Kidney capillary endothelial cell (primary cell): ENCODE measurements at places on chromosomes 12 and 14.
A peak's percentile ranks its signal among the peaks of the same experiment; 100 is the strongest.

GRCh38 chr12:12696562-12697383, 790 bp upstream of the GPR19 start:
- DNase-seq: peak; percentile 83

- peak; percentile 16 for DNase-seq
Observed at GRCh38 chr14:51922624-51923023, 62.2 kb downstream of the GNG2 start.

- DNase-seq: no peak
Observed at GRCh38 chr12:112930350-112930749, 7.9 kb upstream of the OAS3 start.

GRCh38 chr14:24331731-24332267, 3.1 kb downstream of the ADCY4 start:
- DNase-seq: no peak

DNA sequence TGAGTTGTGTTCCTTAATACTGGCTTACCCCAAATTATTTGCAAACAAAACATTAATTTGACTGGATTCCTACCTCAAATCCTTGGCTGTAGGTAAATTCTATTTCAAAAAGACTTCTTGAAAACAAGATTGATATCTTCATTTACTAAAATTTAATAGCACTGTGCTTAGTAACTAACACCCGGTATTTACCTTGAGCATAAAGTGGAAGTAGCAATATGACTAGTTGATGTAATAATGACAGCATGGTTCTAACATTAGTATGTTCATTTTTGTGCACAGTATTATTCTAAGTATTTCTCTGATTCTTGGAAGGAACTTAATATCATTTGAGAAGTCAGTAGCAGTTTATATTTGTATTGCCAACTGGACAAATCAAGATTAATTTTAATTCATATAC, 96.8 kb downstream of the PPHLN1 start:
- DNase-seq: no peak

GRCh38 chr12:124667506-124668326, 100.3 kb upstream of the NCOR2 start:
- DNase-seq: no peak

DNA sequence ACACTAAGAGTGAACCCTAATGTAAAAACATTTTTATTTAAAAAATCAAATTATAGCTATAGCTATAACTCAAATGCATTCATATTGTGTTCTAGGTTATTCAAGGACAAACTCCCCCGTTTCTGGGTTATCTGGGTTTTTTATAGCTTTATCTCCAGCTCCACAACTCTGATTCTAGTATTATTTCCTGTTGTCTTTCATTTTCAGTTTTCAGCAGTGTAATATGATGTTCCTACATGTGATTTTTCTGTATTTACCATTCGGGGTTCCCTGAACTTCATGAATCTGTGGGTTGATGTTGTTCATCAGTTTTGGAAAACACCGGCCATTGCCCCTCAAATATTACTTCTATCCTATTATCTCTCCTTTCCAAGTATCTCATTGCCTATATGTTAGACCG, 221.9 kb upstream of the FOXN3 start:
- DNase-seq: no peak

DNA sequence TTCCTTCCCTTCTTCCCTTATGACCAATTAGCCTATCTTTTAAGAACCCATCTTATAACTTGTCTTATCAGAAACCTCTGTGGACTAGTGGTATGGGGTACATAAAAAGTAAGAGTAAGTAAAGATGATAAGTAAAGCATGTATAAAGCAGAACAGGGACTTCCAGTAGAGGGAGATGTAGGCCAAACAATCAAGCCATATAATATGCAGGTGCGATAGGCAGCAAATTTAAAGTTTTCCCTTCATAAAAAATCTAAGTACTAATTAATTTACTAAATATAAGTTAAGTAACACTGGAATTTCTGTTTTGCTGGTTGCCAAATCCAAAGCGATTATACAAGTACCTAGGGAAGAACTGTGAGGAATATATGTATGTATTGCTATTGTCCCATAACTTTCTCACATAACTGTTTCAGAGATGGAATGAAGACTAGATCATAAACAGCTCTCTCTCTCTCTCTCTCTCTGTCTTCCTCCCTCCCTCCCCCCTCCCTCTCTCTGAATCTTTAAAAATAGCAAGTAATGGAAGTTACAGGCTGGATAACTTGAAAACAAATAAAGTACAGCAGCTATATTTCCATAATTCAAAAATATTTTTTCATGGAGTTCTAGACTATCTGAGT, 25.7 kb downstream of the METTL25 start:
- peak; percentile 28 for DNase-seq

GRCh38 chr12:6961278-6961694, 9.2 kb downstream of the PHB2 start:
- no peak for DNase-seq

GRCh38 chr14:70454731-70455130, 2.8 kb downstream of the ADAM21 start:
- DNase-seq: no peak

GRCh38 chr14:68886109-68886434, 93.0 kb downstream of the ACTN1 start:
- DNase-seq: no peak

- DNase-seq: peak; percentile 70
Observed at GRCh38 chr12:12327802-12328201, 22.2 kb downstream of the MANSC1 start.

- DNase-seq: no peak
Observed at GRCh38 chr12:51890133-51890464, 2.2 kb downstream of the ANKRD33 start.

GRCh38 chr12:31368666-31369361, 42.9 kb upstream of the SINHCAF start:
- DNase-seq: peak; percentile 5

DNA sequence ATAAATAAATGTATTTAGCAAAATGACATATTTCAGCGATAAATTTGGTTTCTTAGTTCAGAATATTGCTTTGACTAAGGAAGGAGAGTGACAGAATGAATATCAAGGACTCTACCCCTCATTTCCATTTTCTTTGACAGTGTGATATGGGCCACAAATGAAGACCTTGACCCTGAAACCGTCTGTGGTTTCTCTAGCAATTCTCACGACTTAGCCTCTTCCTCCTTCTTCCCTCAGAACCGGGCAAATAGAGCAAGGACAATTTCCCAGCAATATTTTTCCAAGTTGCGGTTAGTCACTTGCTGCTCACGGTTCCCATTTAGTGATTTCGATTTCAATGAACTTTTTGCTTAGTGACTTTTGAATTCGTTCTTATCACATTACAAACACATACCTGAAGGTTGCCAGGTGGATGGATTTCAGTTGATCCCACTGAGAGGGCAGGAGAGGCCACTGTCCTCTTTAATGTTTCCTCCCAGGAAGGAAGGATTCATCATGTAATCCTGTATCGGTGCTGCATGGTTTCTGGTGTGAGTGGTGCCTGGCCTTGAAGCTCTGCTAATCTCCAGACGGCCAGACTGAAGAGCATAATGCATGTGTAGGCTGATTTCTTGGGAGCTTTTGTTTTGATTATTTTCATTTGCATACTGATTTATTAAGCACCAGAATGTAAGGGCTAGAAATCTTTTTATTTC, 77.6 kb downstream of the CHST11 start:
- DNase-seq: no peak

GRCh38 chr12:55057481-55057880, 37.7 kb downstream of the NEUROD4 start:
- DNase-seq: no peak

- no peak for DNase-seq
Observed at GRCh38 chr12:1738446-1738845, 47.6 kb downstream of the ADIPOR2 start.

- DNase-seq: peak; percentile 21
Observed at GRCh38 chr14:50447461-50447860, 50.8 kb upstream of the CDKL1 start.

GRCh38 chr14:89422952-89423345, 5.9 kb upstream of the FOXN3 start:
- DNase-seq: no peak

GRCh38 chr12:117421987-117422386, 60.6 kb upstream of the NOS1 start:
- no peak for DNase-seq

DNA sequence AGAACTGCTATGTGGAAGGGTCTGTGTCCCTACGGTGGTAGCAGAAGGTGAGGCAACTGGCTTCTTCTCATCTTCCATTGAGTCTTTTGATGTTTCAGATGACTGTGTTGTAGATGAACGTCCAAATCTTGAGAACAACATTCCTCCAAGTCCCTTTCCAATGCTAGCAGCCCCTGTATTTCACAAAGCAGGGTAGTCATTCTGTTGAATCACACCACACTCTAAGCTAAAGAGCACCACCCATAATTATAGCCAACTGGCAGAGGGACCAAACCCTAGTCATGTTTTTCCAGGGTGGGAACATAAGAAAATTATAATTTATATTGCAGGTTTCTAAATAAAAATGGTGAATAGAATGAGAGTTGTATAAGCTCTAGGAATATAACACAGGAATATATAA, 98.7 kb downstream of the DDHD1 start:
- DNase-seq: no peak

DNA sequence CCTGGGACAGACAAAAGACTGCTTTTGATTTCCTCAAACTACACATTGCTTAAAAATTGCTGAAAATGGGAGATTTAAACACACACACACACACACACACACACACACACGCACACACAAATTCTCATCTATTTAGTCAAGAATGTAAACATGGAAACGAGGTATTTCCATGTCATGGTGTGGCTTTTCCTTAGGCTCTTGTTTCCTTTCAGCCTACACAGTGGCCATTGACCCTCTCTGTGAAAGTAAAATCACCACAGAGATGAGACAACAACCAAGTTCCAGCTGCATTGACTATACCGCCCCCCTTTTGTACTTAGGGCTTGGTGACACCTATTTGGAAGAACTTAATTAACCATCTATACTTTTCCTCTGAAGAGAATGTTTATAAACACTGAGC, 41.9 kb downstream of the TTC8 start:
- DNase-seq: no peak

- no peak for DNase-seq
Observed at GRCh38 chr12:115872212-115872611, 405.3 kb downstream of the MED13L start.

GRCh38 chr14:93655078-93655750, 133.1 kb downstream of the PRIMA1 start:
- DNase-seq: peak; percentile 51

DNA sequence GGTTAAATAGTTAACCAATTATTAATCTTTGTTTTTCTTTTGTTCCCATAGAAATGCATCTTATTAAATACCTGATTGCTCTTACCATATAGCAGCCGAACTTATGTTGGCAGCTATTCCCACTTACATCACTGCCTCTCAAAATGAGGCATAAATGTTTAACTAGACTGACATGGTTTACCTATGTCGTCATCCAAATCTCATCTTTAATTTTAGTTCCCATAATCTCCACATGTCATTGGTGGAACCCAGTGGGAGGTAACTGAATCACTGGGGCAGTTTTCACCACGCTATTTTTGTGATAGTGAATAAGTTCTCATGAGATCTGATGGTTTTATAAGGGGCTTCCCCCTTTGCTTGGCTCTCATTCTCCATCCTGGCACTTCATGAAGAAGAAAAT, 499.2 kb upstream of the ATP2B1 start:
- no peak for DNase-seq

GRCh38 chr14:88748288-88748687, 44.5 kb downstream of the EML5 start:
- no peak for DNase-seq

DNA sequence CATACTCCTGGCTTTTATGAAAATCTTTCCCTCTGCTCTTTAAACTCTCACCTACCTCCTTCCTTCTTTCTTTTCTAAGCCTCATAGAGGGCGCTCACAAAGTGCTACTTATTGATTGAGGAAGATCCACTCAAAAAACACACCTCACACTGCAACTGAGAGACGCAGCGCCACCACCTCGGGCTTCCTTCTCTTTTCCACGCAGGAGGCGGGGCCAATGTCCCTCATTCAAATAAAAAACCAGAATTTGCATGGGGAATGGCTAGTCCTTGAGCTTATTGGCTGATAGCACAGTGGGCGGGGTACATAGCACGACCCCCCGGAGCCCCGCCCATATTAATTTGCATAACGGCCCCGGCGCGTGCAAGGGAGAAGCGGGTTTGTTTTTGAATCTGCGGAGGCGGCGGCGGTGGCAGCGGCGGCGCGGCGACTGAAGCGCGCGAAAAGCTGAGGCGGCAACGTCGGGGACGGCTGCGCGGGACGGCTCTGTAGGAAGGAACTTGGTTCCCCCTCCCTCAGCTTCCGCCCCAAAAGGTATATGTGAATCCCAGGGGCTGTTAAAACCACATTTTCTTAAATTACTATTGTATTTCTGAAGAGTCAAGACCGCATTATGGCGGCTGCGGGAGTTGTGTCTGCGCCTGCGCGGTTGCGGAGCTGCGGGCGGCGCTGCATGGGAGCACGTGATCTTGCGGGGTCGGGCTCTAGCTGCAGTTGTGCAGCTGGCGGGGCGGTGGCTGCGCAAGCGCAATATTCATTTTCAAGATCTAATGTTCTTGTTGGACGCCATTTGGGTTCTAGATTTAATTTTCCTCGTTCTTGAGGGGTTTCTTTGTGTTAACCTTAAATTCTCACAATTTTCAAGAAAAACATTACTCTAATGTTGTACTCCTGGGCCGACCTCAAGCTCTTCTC, at the start of gene ATF7IP:
TSS of gene ATF7IP (plus strand) at position 389 of the 915 bp plus-strand sequence. CDS start 58,234 bp downstream, outside the sequence.
- DNase-seq: peak; percentile 95

GRCh38 chr14:69241577-69241976, 18.4 kb upstream of the GALNT16 start:
- no peak for DNase-seq

- DNase-seq: no peak
Observed at GRCh38 chr14:30991408-30991807, 34.0 kb upstream of the AP4S1 start.

GRCh38 chr14:75053396-75054291, 2.4 kb upstream of the MLH3 start:
- DNase-seq: peak; percentile 30

DNA sequence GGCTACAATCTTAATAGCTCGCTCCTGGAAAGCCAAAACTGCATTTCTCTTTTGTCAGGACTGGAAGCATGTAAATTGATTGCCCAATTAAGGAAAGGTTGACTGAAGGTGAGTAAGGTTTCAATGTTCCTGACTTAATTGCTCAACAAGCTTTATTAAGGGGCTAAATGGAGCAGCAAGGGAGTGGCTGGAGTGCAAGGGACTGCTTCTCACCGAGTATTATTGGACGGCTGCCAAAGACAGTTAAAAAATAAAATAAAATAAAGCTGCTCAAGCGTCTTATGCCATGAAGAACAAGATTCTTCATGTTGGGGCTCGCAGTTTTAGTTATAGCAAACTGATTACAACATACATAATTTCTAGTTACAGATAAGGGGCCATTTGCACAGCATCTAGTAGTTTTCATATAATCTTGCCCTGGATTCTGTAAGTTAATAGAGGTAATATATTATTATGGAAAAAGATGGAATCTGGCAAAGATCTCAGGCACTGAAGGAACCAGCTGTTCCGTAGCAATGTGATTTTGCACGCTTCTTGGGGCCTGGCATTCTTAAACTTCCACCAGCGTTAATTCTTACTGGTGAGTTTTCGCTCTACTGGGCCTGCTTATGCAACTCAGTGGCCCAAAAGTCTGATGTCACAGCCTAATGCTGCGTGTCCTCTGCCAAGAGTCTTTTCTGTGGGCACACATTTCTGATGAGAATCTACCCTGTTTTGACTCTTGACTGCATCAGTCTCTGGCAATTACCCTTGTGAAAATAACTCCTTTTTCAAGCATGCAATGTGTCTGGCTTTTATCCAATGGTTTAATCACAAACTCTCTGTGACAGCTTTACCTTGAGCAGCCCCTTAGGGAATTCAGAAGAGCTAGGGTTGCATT, 108.5 kb downstream of the SLC38A1 start:
- DNase-seq: no peak
